Calu3 (cell line): ENCODE measurements at places on chromosomes 11 and 22. TPM values are rescaled to one million over a fixed set of nuclear protein-coding genes. Genes with fewer than 3 reads are reported as not detected.

GRCh38 chr22:46662226-46662625, 42.0 kb downstream of the GRAMD4 start:
- peaks cover 22% of the 10 kb centered on the region for H3K4me1 ChIP-seq
- H3K27me3 ChIP-seq, result no peaks in the 10 kb centered on the region
- peaks cover 15% of the 10 kb centered on the region for H3K36me3 ChIP-seq
- H3K4me3 ChIP-seq, result no peak overlapping the region
- DNase-seq, result no peak

DNA sequence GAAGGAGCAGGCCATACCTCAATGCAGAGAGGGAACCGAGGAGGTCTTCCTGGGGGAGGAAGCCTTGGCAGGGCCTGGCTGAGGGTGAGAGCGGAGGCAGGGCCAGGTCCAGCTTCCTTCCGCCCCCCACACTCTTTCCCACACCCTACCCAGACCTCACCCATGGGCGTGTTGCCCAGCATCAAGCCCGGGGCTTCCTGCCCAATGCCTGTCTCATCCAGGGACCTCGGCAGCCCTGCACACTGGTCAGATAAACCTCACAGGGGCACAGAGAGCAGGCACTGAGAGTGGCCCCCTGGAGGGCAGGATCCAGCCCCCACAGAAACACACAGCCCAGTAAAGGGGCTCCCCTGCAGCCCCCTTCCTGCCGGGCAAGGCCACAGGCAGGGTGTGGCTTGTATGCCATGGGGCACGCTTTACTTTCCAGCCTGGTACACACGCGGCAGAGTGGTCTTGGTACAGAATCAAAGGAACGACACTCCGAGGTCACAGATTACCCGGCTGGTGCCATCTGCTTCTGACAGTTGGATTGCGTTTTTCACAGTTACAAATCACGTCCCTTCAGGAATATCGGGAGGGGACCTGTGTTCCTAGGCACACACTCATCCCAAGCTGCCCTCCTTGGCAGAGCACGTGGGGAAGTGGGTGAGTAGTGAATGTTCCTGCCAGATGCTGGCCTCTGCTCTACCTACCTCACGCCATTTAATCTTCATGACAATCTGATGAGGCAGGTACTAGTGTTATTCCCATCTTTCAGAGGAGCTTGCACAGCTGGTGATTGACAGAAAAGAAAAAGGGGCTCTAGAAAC, 20.0 kb upstream of the CD5 start:
- peaks cover 25% of the 10 kb centered on the region for H3K27me3 ChIP-seq
- H3K36me3 ChIP-seq, result no peaks in the 10 kb centered on the region
- no peaks in the 10 kb centered on the region for H3K4me1 ChIP-seq
- DNase-seq, result no peak
- no peak overlapping the region for H3K4me3 ChIP-seq

DNA sequence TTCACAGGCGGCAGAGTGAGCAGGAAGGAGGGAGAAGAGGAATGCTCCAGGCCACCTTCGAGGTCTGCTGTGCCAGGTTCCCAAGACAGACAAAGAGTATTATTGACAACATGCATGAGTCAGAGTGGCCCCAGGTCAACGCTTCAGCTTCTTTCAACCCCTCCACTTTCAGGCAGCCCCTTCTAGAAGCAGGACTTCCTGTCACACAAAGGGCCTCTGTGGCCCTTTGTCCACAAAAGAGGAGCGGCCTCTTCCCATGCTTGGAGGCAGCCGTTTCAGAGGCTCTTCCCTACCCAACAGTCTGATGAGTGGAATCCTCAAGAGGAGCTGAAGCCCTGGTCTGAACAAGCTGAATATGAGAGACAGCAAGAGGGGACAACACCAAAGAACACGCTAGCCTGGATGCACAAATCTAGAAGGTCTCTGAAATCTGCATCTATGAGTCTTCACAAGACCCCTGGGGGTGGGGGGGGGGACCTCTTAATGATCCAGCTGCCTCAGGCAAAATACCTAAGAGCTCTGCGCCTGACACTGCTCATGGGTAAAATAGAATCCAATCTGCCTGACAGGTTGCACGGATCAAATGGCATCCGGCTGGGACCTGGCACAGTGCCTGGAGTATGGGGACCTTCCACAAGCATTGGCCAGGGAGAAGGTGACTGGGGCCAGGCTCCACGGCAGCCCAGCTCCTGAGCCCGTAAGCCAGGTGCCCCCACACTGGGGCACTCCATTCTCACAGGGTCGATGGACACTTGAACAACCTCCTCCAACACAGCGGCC, 67.5 kb downstream of the PACSIN2 start:
- no peaks in the 10 kb centered on the region for H3K27me3 ChIP-seq
- peaks cover 80% of the 10 kb centered on the region for H3K36me3 ChIP-seq
- H3K27ac ChIP-seq, result peak overlapping the region; percentile 99
- H3K4me1 ChIP-seq, result peaks cover 94% of the 10 kb centered on the region

The TRIM66 gene
- total RNA-seq, result 14.0 and 19.5 TPM in 2 replicates

- DNase-seq, result peak; percentile 75
- H3K4me1 ChIP-seq, result no peaks in the 10 kb centered on the region
- no peaks in the 10 kb centered on the region for H3K36me3 ChIP-seq
- H3K27me3 ChIP-seq, result peaks cover 5% of the 10 kb centered on the region
- no peak overlapping the region for H3K27ac ChIP-seq
Observed at GRCh38 chr11:48172818-48173609, 43.6 kb upstream of the OR4B1 start.

GRCh38 chr22:48901324-48901723, 926.3 kb downstream of the BRD1 start:
- H3K4me3 ChIP-seq, result no peak overlapping the region
- no peak for DNase-seq
- H3K4me1 ChIP-seq, result no peaks in the 10 kb centered on the region
- peaks cover 6% of the 10 kb centered on the region for H3K36me3 ChIP-seq
- no peak overlapping the region for H3K27ac ChIP-seq
- no peaks in the 10 kb centered on the region for H3K27me3 ChIP-seq

DNA sequence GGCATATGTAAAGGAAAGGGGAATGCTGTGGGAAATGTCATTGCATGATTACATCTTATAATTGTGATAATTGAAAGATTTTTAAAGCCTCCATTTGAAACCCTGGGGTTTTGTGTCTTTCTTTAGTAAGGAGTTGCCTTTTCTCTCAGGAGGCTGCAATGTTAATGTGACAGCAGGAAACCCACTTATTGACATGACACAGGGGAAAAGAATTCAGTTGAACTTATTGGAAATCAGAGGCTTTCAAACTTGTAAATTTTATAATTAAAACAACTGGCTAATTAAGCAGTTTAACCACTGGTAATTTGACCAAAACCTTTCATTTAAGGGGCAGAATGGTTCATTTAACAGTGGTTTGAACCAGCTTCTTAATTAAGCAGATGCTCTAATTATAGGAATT, 31.2 kb downstream of the MRPL48 start:
- no peaks in the 10 kb centered on the region for H3K36me3 ChIP-seq
- DNase-seq, result no peak
- no peak overlapping the region for H3K27ac ChIP-seq
- H3K4me3 ChIP-seq, result no peak overlapping the region
- H3K4me1 ChIP-seq, result peaks cover 12% of the 10 kb centered on the region

The RAG2 gene
- not detected in 2 replicates for total RNA-seq

- H3K36me3 ChIP-seq, result no peaks in the 10 kb centered on the region
- H3K27ac ChIP-seq, result no peak overlapping the region
- DNase-seq, result no peak
- H3K4me3 ChIP-seq, result no peak overlapping the region
- H3K27me3 ChIP-seq, result peaks cover 68% of the 10 kb centered on the region
- peaks cover 17% of the 10 kb centered on the region for H3K4me1 ChIP-seq
Observed at GRCh38 chr11:128924510-128925249, 18.0 kb downstream of the TP53AIP1 start.

The TMEM126A gene
- 20.9 and 22.9 TPM in 2 replicates for total RNA-seq

The MAPK12 gene
- total RNA-seq, result 21.1 and 27.5 TPM in 2 replicates
